Brain (organoid and tissue), 16 donors: ENCODE measurements at places on chromosomes 4 and X.

- DNase-seq: no peak
Measured at GRCh38 chr4:43564107-43564506, 671.6 kb downstream of the GRXCR1 start.

DNA sequence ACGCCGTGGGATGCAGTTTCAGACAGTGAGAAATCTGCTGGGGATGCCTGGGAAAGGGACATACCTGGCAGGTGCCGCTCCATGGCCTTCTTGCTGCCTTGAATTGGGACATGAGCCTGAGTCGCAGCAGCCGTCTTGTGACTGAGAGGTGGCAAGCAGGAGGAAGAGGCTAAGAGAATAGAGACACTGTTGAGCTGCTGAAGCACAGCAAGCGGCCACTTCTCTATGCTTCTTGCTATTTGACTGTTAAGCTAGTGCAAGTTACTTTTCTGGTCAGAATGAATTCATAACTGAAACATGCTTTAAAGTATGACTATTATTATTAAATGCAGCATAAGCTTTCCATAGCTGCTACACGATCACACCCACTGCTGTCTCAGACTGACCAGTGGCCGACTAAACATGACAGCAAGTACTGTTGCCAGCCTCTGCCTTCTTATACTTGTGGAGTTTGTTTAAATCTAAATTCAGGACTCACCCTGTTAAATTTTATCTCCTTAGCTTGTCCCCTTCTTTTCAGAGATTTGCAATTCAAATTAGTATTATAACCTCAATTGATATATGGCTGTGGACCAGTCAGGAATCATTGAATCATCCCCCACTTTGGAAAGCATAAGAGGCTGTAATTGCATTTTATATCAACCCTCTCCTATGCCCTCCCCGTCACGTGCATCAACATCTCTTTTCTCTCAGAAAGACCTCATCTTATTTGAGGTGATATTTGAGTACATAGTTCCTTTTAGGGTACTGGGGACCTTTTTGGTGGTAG, 24.8 kb upstream of the ACSL1 start:
- DNase-seq: no peak

DNA sequence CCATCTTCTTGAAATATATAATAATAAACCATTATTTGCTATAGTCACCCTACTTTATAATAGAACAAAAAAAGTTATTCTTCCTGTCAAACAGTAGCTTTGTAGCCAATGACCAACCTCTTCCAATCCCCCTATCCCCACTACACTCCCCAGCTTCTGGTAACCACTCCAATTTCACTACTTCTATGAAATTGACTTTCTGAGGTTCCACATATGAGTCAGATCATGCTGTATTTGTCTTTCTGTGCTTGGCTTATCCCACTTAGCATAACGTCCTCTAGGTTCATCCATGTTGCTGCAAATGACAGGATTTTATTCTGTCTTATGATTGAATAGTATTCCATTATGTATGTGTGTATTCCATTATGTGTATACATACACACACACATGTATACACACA, 809.7 kb upstream of the NDST4 start:
- no peak for DNase-seq

DNA sequence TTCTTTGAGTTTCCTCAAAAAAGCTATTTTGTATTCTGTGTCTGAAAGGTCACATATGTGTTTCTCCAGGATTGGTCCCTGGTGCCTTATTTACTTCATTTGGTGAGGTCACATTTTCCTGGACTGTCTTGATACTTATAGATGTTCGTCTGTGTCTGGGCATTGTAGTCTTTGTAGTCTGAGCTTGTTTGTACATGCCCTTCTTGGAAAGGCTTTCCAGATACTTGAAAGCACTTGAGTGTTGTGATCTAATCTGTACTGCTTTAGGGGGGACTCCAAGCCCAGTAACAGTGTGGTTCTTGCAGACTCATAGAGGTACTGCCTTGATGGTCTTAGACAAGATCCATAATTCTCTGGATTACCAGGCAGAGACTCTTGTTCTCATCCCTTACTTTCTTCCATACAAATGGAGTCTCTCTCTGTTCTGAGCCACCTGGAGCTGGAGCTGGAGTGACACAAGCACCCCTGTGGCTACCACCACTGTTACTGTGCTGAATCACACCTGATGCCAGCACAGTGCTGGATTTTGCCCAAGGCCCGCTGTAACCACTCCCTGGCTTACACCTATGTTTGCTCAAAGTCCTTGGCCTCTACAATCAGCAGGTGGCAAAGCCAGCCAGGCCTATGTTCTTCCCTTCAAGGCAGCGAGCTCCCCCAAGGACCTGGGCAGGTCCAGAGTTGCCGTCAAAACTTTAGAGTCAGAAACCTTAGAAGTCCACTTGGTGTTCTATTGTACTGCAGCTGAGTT, 72.3 kb upstream of the EFHC2 start:
- no peak for DNase-seq

- peak; percentile 7 for DNase-seq
Measured at GRCh38 chrX:124736553-124737270, 390.3 kb downstream of the SH2D1A start.

DNA sequence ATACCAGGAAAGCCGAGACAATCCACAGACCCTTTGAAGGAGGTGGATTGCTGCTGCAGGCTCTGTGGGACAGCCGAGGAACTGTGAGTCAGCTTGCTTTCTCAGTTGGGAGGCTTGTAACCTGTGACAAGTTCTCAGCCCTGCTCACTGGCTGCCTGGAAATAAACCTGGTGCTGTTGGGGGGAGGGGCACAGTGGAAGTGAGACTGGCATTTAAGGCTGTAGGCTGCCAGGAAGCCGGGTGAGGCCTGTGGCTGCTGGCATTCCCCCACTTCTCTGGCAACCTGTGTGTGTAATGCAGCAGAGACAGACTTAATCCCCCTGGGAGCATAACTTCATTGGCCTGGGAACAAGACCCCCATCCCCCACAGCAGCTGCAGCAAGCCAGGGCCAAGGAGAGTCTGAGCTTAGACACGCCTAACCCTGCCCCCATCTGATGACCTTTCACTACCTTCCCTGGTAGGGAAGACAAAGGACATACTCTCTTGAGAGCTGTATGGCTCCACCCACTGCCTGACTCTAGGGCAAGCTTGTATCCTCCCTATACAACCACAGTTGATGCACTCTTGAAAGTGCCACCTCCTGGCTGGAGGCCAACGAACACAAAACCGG, 64.1 kb downstream of the ALPK1 start:
- DNase-seq: no peak

GRCh38 chr4:98722000-98722399, 63.6 kb upstream of the TSPAN5 start:
- no peak for DNase-seq

GRCh38 chr4:22246847-22247246, 269.0 kb downstream of the ADGRA3 start:
- DNase-seq: no peak

GRCh38 chrX:18702362-18703195, 4.9 kb upstream of the PPEF1 start:
- no peak for DNase-seq

DNA sequence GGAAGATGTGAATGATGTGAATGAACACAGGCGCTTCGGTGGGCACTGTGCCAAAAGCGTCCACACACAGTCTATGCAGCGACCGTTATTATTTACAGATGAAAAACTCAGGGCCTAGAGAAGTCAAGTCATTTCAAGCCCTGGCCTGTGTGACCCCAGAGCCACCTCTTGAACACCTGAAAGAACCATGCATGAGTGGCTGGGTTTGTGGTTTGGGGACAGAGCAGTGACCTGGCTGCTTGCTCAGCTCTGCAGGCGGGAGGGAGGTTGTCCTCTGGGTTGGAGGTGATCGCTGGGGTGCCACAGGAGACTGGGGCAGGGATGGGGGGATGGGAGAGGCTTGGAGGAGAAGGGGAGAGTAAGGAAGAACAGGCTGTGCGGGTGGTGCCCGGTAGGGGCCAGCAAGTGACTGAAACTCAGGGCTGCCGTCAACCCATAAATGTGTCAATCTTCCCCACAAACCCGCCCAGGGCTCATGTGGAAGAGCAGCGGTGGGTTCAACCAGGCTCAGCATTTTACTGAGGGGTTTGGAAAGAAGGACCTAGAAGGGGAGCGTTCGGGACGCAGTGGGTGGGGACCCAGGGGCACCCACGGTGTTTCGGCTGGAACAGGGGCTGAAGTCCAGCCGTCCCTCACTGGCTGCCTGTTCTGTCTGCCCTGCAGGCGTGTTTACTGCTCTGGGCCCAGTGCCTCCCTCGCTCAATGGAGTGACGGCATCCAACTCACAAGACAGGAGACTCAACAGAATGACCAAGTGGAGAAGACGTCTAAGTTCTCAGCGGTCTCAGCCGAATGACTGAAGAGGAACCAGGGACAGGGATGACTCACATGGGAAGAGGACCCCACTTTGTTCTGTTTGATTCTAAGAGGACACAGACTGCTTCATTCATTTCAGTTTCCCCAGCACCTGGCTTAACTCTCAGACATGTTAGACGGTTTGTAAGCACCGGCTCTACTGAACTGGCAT, 167.8 kb downstream of the AFAP1 start:
- no peak for DNase-seq

- DNase-seq: no peak
Measured at GRCh38 chrX:327660-328126, 9.1 kb upstream of the GTPBP6 start.

- DNase-seq: no peak
Measured at GRCh38 chr4:113635739-113636437, 125.7 kb downstream of the CAMK2D start.

DNA sequence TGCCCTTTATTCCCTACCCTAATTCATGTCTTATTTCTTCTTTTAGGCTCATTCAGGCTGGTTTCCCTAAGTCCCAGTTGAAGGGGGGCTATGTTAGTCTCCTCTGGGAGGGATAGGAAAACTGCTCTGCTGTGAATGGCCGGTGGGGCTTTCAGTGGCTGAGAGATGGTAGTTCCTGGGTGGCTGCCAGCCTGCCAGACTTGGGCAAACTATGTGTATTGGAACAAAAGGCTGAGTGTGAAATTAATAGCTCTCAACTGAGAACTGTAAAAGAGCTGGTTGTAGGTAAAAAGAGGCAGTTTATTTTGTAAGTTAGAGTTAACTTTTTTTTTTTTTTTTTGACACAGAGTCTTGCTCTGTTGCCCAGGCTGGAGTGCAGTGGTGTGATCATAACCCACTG, 28.8 kb downstream of the ARHGAP10 start:
- peak; percentile 19 for DNase-seq

- DNase-seq: no peak
Measured at GRCh38 chr4:42144028-42144427, 8.4 kb downstream of the BEND4 start.

DNA sequence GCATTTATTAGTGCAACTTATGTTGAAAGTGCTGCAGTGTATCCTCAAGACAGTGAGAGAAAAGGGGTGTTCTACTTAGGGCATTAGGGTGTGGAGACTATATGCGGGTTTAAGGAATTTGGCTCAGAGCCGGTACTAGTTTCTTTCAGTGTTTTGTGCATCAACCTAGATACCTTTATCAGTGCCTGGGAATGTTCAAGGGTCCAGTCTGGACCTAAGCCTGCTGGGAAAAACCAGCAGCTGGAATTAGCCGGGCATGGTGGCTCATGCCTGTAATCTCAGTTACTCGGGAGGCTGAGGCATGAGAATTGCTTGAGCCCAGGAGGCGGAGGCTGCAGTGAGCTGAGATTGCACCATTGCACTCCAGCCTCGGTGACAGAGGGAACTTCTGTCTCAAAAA, 7.4 kb downstream of the PHEX start:
- no peak for DNase-seq

DNA sequence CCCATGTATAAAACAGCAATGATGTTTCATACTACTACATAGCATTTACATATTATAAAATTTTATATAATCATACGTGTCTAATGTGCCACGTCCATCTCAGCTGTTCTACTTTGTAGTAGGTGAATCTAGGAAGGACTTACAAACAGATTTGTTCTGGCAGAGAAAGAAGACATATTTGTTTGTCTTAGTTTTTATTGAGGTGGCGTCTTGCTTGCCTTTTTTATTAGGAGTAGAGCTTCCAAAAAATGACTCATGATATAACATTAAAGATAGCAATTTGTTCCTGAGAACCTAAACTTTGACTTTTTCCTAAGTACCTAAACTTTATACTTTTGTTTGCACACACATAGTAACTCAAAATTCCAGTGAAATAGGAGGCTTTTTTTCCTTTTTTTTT, 64.6 kb downstream of the CLDN22 start:
- DNase-seq: no peak

- DNase-seq: peak; percentile 50
Measured at GRCh38 chrX:41441934-41442823, 5.0 kb upstream of the NYX start.

DNA sequence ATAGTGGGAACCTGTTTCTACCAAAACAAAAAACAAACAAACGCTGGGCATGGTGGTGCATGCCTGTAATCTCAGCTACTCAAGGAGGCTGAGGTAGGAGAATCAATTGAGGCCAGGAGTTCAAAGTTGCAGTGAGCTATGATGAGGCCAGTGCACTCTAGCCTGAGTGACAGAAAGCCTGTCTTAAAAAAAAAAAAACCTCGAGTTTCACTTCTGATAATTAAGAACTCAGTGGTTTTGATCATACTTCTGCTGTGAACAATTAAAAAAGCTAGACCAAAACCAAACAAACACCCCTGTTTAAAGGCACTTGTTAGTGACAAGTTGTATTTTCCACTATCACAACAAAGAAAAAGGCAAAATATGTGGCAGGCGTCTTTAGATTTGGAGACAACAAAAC, 15.0 kb upstream of the UBE2D3 start:
- DNase-seq: no peak

- DNase-seq: no peak
Measured at GRCh38 chr4:143625632-143626031, 74.8 kb downstream of the FREM3 start.

DNA sequence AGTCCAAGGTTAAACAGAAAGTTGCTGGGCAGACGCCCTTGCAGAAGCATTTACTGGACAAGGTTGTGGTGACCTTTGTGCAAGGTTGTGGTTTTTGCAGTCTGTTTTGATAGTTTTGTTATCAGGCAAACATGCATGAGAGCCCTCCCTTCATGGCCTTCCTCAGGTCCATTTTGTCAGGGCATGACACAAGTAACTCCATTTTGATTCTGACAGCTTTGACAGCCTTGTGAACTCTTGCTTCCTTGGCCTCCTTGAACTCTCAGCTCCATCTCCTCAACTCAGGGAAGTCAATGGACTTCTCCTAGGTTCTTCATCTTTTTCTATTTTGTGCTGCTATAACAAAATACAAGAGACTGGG, 97.7 kb downstream of the CEP44 start:
- no peak for DNase-seq

- DNase-seq: no peak
Measured at GRCh38 chrX:106484233-106484632, 127.5 kb upstream of the RADX start.

GRCh38 chr4:83516042-83516772, 19.7 kb upstream of the GPAT3 start:
- DNase-seq: no peak
